ENCODE measurements at places on chromosomes 11 and 22. TPM values are rescaled to one million over a fixed set of nuclear protein-coding genes. Genes with fewer than 3 reads are reported as not detected.

APLNR gene
- 0.13 TPM for total RNA-seq

PDGFB gene
- total RNA-seq: 2.8 TPM

C22orf31 gene
- total RNA-seq: not detected

PPFIA1 gene
- 27.9 TPM for total RNA-seq

CSF2RB gene
- total RNA-seq: not detected

CACNA1I gene
- total RNA-seq: 0.03 TPM

ASCC2 gene
- total RNA-seq: 29.6 TPM

LARGE2 gene
- 2.6 TPM for total RNA-seq

FAT3 gene
- total RNA-seq: 0.08 TPM
